ENCODE measurements at places on chromosomes 1 and 21.

GRCh38 chr1:54487571-54488050 is 60.4 kb upstream of the ACOT11 start:
- no peak for DNase-seq

DNA sequence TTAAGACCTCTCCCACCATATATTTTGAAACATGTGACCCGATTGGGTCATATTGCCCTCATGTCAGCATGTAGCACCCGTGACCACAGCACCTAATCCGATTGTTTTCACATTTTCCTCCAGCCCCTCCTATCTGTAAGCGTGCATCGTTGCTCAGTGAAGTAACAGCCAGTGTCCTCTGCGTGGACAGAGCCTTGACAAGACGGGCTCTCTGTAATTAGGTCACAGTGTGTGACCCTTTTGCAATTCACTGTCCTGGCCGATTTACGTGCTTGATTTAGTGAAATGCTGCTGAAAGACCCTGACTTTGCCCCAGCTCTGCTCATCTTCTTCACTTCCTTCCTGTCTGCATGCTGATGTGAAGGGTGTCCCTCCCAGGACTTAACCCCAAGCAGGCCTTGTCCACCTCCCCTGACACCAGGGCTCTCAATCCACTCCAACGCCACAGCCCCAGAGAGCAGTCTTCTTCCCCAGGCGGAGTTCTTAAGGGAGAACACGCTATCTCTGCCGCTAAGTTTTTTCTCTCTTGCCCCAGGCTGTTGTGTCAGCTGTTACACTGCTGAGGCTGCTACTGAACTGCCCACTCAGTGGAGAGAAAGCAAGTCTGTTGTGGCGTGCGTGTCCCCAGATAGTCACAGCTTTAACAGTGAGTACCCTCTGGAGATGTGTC is 19.4 kb downstream of the URB2 start:
- DNase-seq: no peak

DNA sequence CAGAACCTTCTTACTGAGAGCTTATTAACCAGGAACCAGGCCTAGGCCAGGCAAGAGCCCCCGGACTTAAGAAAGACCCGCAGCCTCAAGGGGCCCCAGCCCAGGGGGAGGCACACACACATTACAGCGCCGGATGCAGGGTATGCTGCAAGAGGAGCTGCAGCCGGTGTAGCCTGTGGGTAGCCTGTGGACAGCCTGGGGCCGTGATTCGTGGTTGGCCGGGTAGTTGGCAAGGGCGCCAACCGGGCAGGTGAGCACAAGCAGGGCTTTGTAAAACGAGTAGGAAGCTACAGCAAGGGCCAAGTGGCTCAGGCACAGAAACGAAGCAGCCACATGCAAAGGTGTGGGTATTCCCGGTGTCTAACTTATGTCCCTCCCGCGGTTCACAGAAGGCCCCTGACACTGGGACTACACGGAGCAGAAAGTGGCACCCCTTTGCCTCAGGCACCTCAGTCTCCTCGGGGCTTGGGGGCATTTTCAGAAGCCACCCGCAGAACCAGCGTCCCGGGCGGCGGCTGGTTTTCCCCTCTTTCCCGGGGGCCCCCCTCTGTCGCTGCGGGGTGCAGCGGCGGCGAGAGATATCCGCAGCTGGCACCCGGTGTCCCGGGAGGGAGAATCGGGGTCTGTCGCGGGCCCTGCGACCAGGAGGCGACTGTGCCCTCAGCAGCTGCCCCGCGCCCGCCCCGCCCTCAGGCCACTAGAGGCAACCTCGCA is 40.8 kb downstream of the KIAA1614 start:
- DNase-seq: peak; percentile 40

- no peak for DNase-seq
Observed at GRCh38 chr1:41380979-41381691, 19.9 kb downstream of the FOXO6 start.

DNA sequence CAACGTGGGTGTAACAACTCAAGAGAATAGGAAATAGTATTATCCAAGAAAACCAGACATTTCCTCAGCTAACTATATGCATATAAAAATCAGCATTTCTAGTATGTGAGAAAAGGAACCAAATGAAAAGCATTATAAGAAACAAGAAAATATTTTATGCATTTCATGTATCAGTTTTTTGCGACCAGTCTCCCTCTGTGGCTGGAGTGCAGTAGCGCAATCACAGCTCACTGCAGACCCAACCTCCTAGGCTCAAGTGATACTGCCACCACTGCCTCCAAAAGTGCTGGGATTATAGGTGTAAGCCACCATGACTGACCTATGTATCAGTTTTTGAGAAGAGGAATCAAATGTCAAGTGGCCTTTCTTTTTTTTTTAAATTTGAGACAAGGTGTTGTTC is 31.0 kb downstream of the SLC16A1 start:
- no peak for DNase-seq

DNA sequence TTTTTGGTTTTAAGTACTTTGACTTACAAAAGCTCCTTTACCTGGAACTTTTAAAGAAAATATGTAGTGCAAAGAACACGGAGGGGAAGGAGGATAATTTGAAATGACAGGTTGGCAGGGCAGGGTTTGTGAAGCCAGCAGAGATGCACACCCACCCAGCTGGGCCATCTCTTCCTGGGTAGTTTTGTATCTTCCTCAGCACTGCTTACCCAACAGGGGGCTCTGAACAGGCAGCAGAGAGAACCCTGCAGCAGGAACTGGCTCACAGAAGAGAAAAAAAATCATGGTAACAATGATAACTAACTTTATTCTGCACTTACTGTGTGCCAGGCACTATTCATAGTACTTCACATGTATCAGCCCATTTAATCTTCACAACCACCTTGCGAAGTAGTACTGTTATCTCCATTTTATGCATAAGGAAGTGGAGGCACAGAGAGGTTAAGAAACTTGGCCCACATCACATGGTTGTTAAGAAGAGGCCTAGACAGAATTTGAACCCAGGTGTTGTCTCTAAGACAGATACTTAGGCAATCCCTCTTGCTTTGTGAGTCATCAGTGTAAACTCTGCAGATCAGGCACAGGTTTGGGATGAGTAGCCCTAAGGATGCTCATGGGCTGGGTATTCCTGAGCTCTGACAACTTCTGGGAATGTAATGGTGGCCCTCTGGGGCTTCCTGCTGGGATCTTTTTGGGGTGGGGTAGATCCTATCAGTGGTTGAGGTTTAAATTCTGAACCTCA is 60.8 kb downstream of the ELK4 start:
- peak; percentile 18 for DNase-seq

GRCh38 chr1:191240925-191241324 is 763.3 kb upstream of the BRINP3 start:
- DNase-seq: no peak

DNA sequence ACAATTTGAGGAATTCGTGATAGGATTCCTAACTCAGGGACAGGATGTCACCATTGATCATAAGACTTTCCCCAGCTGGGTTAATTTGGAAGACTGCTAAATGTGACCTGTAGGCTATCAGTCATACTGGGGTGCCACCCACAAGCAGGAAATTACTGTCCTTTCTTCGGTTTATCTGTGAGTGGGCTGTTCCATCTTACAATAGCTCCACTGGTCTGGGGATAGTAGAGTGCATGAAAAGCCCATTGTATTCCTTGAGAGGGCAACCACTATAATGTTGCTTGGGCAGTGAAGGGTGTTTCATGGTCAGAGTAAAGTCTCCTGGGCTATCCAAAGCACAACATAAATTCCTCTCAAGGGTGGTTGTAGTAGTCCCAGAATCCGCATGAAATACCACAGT is 1523.0 kb upstream of the B3GALT2 start:
- DNase-seq: no peak

DNA sequence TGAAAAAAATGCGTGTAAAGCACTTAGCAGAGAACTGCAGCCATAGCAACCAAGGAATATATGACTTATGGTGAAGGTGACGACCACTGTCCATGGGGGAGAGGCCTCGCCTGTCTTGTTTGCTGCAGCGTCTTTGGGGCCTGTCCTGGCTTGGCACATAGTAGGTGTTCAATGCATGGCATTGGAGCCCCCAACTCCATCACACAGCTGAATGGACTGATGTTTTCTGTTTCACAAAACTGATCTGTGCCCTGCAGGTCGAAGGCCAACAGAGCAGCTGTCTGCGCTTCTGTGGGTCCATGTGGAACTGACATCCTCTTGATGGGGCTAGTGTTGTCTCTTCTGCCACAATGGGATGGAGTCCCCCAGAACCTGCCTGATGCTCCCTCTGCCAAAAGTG is 296.0 kb downstream of the PTPRU start:
- DNase-seq: peak; percentile 2

DNA sequence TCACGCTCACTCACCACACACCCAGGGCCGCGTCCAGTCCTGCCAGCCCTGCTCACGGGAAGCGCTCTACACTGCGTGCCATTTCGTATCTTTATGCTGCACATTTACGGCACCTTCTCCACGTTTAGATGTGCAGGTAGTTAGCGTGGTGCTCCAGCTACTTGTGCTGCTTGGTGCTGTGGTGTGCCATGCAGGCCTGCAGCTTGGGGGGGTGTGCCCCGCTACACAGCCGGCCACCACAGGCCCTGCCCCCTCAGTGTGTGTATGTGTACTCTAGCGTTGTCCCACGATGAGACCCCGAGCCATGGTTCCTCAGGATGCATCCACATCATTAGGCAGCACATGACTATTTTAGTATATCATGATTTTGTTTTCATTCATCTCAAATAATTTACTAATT is 38.3 kb downstream of the SNAP47 start:
- DNase-seq: no peak

- DNase-seq: peak; percentile 87
Observed at GRCh38 chr1:20194757-20195461, 8.6 kb upstream of the PLA2G2C start.

DNA sequence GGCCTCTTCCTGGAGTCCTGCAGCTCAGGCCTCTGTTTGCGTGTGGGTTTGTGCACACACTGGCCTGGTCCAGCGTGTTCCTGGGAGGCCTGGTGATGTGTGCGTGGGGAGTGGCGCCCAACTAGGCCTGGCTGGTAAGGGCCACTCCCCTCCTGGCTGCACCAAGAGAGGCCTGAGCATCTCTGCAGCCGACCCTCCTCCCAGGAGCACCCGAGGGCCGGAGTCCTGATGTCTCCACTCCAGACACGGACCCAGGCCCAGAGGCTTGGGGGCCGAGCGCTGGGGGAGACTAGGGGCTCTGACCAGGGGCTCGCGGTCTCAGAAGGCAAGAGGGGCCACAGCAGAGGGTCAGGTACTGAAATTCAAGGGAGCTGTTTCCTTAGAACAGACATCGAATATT is 33.3 kb downstream of the MORN1 start:
- DNase-seq: no peak

DNA sequence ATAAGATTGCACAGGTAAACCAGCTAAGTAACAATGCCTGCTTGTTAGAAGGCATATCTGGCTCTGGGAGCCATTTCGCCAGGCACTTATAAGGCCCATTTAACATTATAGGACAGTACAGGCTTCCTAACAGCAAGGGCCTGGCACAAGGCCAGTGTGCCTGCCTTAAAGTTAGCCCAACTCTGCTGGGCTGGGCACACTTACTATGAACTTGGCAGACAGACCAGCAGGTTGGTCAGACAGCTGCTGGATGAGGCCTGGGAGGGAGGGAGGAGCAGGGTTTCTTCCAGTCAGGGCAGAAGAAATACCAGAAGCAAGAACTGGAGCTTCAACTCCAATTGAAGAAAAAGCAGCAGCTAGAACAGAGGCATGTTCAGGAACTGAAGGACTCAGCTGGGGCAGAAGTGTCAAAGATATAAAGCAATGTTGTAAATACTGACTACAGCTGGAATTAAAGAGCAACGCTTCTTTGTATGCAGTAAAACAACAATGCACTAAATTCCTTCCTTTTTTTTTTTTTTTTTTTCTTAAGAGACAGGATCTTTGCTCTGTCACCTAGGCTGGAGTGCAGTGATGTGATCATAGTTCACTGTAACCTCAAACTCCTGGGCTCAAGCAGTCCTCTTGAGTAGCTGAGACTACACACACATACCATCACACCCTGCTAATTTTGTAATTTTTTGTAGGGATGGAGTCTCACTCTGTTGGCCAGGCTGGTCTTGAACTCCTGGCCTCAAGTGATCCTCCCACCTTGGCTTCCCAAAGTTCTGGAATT is 4.9 kb downstream of the CACHD1 start:
- no peak for DNase-seq

DNA sequence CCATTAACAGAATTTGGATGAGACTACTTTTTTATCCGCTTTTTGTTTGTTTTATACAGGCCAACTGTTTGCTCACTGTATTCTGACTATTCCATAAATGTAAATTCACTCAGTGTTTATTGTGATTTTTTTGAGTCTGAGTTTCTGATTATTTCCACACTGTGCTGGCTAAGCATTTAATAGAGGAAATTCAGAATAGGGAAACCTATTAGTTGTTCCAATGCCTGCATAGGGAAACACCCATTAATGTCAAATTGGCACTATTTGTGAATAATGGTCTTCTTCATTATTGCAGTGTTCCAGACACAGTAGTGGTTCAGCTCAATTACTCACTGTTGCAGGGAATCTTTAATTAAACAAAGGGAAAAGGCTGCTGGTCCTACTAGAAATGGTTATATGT is 174.7 kb upstream of the SGIP1 start:
- no peak for DNase-seq
